ENCODE measurements at places on chromosomes 5 and 9.

- DNase-seq = no peak
Measured at GRCh38 chr9:85199866-85200495, 530.5 kb downstream of the NTRK2 start.

GRCh38 chr5:56659971-56660370 is 155.4 kb upstream of the MAP3K1 start:
- no peak for DNase-seq

DNA sequence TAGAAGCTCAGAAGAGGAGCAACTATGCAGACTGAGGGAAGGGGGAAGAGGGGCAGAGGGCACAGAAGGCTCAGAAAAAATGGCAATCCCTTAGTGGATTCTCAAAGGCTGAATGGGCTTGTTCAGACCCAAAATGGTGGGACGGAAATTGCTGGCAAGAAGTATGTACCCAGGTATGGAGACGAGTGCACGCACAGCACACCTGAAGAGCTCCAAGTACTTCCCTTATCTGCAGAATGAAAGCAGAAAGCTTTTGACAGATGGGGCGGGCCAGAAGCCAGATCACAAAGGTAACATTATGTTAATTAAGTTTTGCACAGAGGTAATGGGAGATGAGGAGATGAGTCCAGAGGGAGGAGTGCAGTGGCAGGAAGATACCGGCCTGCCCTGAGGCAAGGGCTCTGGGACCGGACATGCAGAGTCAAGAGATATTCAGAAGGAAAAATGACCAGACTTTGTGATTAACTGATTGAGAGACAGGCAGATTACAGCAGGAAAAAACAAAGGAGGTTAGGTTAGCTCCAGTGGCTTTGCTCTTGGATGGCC is 138.1 kb upstream of the PIK3R1 start:
- no peak for DNase-seq

DNA sequence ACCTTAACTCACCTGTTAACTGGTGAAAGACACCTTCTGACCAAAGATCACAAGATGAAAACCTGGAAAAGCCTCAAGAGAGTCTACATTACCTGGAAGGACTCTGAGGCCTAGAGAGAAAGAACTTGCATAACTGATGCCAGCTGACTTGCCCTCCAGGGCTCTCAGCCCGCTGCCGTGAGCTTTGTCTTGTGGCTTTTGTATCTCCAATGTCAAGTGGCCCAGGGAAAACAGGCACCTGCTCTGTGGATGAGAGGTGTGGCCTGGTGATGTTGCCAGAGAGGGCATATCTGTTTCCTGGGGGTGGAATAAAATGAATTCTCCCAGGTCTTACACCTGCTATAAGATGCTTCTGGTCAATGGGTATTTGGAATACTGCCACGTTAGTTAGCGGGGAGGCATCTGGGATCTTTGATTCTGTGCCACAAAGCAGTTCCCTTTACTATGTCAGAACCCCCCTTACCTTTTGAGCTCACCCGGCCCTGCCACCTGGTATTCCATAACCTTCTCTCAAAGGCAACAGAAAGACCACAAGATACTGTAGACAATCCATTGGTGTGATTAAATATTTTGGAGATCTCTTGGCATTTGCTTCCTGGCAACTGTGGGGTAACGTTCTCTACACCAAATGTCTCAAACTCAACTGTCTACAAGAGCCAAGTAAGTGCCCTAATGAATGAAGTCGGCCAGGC is 54.9 kb upstream of the N4BP3 start:
- DNase-seq = no peak

DNA sequence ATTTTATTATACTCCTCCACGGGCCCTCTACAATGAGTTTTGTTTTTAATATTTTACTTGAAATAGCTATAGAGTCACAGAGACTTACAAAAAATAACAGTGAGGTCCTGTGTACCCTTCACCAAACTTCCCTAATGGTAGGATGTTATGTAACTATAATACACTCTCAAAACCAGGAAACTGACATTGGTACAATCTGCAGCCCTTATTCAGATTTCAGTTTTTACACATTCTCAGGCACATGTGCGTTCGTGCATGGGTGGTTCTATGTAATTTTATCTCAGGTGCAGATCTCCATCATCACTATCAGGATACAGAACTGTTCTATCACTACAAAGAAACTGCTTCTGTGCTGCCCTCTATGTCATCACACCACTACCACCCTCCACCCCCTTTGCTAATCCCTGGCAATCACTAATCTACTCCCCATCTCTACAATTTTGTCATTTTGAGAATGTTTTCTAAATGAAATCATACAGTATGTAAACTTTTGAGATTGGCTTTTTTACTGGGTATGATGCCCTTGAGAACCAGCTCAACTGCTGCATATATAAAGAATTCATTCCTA is 16.4 kb downstream of the RAB14 start:
- DNase-seq = no peak

DNA sequence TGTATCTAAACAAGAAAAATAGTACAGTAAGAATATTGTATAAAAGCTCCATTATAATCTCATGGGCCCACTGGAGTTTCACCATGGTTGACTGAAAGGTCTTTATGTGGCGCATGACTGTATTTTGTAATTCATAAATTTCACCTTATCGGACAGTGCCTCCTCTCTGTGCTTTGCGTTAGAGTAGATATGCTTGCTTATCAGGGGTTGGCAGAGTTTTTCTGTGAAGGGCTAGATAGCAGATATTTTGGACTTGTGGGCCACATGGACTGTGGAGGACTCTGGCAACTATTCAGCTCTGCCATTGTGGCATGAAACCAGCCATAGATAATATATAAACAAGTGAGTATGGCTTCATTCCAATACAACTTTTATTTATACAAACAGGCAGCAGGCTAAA is 23.2 kb downstream of the GAPVD1 start:
- DNase-seq = no peak

DNA sequence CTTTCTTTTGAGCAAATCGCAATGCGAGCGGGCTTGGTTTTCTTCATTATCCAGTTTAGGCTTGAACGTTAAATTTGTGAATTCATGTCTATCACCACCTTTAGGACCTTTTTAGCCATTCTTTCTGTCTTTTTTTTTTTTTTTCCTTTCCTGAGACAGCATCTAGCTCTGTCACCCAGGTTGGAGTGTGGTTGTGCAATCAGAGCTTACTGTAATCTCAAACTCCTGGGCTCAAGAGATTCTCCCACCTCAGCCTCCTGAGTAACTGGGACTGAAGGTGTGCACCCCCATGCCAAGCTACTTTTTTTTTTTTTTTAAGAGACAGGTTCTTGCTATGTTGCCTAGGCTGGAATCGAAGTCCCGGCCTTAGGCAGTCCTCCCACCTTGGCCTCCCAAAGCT is 39.2 kb upstream of the LRRC14B start:
- no peak for DNase-seq

DNA sequence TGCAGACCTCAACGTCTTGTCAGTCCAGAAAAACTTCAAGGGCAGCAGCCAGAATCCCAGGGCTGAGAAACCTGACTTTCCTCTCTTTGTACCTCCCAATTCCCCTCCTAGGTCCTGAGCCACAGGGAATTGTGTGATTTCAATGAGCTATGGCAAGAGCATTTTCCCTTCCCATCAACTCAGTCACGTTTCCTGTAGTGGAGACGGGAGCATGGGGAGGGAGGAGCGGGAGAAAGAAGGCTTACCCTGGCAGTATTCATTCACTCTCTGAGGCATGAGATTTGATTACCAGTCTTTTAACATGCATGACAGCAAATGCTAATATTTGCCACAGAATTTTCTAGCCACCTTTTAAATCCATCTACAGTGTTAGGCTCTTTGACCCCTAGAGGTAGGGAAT is 109.4 kb upstream of the TBCA start:
- no peak for DNase-seq

- DNase-seq = no peak
Measured at GRCh38 chr5:98872674-98873073, 56.1 kb downstream of the CHD1 start.

- DNase-seq = no peak
Measured at GRCh38 chr9:19481121-19481870, 72.5 kb downstream of the ACER2 start.

DNA sequence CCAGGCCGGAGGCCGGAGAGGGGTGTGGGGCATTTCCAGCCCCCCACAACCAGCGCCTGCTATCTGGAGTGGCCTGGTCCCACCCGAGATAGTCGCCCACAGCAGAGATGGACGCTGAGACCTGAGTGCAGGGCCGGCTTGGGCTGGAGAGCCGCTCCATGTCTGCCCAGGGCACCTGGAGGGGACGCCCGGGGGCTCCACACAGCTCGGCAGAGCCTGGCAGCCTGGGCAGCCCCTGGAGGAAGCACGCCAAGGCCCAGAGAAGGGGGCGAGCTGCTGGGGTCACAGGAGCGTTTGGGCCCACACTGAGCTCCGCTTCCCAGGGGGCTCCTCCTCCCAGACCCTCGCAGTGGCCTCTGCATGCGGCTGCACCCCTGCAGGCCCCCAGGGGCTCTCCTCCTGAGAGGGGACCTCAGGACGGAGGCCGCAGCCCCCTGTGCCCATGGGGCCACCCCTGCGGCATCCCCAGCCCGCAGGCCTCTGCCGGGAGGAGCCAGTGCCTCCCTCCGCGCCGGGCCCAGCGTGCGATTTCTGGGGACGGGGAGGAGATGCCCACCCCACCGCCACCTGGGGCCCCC is 42.2 kb upstream of the EGFL7 start:
- DNase-seq = no peak

GRCh38 chr5:18394443-18394804 is 760.2 kb downstream of the TAF11L14 start:
- DNase-seq = no peak

DNA sequence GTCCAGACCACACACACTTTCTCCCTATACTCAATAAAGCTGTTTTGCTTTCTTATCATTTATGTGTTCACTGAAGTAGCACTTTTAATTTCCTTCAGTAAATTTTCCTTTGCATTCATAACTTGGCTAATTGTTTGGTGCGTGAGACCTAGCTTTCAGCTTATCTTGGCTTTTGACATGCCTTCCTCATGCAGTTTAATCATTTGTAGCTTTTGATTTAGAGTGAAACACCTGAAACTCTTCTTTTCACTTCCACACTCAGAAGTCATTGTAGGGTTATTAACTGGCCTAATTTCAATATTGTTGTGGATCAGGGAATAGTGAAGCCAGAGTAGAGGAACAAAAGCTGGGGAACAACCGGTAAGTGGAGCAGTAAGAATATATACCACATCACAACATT is 114.7 kb downstream of the ST8SIA4 start:
- DNase-seq = no peak

- DNase-seq = no peak
Measured at GRCh38 chr5:133079048-133079447, 27.2 kb downstream of the HSPA4 start.

- no peak for DNase-seq
Measured at GRCh38 chr5:66989286-66989685, 207.3 kb downstream of the CD180 start.

DNA sequence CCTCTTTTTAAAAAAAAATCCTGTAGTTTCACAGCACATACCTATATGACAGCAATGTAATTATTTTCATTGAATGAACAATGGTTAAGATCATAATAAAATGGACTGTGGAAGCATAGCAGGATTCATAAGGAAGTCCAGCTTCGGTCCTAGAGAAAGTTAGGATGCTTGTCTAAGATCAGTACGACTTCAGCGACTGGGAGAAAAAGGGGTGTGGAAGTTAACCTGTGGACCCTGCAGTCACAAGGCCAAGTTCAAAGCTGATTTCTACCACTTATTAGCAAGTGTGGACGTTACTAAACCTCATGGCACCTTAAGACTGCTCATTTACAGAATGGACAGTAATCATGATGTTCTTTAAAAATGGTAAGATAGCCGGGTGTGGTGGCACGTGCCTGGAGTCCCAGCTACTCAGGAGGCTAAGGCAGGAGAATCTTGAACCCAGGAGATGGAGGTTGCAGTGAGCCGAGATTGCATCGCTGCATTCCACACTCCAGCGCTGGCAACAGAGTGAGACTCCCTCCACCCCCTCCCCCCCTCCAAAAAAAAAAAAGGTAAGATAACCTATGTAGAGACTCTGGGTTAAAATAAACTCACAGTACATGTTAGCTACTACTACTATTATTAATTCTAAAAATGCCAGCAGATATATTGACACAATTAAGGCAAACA is 71.6 kb upstream of the PCA3 start:
- no peak for DNase-seq

GRCh38 chr5:144201588-144201987 is 30.9 kb downstream of the KCTD16 start:
- DNase-seq = no peak

DNA sequence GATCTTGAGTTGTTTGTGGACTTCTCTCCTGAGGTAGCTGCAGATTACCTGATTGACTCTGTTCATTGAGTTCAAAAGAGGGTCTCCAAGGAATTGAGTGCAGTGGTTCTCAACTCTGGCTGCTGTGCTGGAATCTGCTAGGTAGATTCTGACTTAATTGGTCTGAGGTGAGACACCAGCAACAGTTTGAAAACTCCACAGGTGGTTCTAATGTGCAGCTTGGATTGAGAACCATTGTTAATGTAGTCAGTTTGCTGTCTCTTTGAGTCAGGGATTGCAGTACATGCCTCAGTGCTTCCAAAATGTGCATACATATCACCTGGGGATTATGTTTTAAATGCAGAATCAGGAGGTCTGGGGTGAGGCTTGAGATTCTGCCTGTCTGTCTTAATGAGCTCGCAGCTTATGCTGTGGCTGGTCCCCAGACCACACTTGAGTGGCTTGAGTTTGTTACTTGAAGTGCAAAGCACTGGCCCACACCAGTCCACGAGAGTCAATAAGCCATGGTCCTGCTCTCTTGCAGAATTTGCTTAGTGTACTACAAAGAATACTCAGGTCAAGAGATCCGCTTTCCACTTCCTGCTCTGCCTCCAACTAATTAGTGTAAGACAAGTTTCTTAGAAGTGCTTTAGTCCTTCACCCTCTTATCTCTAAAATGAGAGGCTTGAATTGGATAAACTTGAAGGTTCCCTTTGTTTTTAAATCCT is 82.3 kb downstream of the ATG10 start:
- no peak for DNase-seq

- DNase-seq = no peak
Measured at GRCh38 chr9:89743216-89743572, 138.4 kb downstream of the GADD45G start.

- no peak for DNase-seq
Measured at GRCh38 chr9:341634-342421, 127.2 kb downstream of the DOCK8 start.

DNA sequence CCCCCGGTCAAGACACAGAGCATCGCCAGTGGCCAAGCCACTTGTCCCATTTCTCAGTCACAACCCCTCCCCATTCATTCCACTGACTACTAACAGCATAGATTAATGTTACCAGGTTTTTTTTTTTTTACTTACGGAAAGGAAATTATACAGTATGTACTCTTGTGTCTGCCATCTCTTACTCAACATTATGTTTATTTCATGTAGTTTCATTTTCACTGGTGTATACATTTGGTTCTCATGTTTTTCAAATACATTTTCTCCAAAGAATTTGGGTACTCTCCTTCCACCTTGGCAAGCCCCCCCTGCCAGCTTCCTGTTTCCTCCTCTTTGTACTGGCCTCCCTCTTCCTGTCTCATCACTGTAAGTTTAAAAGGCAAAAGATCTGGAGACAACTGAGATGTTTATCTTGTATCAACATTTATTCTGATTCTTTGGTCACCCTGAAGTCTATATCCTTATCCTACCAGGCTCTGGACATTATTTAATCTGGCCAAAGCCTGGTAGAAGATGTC is 207.3 kb downstream of the SAXO1 start:
- DNase-seq = no peak

Data from activated CD8-positive, alpha-beta memory T cell treated with anti-CD3 and anti-CD28 coated beads for 4 hours (primary cell).